ENCODE measurements at places on chromosomes 13 and 19.

DNA sequence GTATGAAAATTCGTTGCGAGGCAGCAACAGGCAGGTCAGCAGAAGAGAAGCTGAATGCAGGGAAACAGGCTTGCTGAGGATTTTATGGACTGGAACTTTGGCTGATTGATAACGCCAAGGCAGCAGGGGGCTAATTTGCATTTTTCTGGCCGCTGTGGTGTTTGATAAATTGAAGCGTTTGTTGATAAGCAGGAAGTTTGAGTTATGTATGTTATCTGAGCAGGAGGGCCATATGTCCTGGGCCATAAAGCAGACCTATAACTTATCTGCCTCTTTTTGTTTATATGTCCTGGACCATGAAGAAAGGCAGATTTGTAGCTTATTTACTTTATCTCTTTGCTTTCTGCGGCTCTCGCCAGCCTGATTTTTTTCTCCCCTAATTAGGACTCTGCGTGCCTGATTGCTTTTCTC, 65.9 kb downstream of the ZNF627 start:
- DNase-seq: no peak

DNA sequence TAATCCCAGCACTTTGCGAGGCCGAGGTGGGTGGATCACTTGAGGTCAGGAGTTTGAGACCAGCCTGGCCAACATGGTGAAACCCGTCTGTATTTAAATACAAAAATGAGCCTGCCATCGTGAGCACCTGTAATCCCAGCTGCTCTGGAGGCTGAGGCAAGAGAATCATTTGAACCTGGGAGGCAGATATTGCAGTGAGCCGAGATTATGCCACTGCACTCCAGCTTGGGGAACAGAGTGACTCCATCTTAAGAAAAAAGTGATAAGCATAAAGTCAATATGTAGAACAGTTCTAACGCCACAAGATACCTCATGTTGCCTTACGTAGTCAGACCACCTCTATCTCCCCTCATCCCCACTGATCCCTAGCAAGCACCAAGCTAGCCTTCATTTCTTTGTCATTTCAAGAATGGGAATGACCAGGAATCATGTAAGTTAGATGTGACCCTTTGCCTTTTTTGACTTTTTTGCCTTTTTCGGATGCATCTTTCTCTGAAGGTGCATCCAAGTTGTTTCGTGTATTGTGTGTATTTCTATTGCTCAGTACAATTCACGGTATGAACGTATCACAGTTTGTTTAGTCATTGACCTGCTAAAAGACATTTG, 6.4 kb downstream of the RPL21 start:
- no peak for DNase-seq

DNA sequence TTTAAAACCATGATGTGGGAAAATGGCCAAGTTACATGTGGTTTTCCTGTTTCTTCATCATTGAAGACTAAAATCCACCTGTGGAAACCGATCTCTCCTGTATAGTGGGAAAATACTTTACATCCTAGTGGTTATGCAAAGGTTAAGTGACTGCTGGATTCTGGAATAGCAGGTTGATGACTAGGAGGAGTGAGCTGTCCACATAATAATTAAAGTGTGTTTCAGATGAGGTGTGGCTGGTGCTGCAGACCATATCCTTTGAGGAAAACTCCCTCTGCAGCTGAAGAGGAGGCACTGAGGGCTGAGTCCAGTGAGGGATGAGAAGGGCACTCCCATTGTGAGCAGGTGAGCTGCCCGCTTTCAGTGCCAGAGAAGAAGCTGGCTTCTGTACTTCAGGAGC, 43.2 kb downstream of the DCLK1 start:
- no peak for DNase-seq

GRCh38 chr19:11223200-11223599, 16.2 kb upstream of the ANGPTL8 start:
- no peak for DNase-seq

DNA sequence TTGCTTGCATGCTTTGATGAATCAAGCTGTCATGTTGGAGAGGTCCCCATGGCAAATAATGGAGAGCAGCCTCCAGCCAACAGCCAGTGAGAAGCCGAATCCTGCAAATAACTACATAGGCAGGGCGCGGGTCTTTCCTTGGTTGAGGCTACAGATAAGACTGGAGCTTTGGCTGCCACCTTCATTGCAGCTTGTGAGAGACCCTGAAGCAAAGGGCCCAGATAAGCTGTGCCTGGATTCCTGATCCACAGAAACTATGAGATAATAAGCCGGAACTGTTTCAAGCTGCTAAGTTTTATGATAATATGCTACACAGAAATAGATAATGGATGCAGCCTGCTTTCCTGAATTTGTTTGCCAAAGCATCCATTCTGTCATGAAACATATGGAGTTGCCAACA, 257.0 kb downstream of the HS6ST3 start:
- no peak for DNase-seq

DNA sequence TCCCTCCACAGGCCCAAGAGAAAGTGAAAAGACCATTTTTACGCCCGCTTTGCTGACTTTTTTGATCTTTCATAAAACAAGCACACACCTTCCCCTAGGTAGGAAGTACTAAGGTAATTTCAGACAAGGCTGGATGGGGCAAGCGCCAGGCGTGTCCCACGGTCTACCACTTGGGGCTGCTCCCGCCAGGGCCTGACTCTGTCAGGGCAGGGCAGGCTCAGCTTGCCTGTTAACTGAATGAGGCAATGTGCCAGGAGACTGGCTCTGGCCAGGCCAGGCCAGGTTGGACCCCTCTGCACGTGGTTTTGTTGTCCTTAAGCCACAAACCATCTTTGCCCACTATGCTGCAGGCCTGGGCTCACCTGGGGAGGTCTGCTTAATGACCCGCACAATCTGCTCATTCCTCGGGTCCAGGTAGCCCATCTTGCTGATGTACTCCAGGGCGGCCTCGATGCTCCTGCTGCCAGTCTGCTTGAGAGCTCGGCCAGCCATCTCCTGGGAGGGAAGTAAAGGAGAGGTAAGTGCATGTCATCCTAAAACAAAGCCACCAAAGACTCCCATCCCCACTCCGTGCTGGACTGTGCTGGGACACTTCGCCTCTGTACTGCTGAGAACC, 70.4 kb downstream of the LATS2 start:
- no peak for DNase-seq

DNA sequence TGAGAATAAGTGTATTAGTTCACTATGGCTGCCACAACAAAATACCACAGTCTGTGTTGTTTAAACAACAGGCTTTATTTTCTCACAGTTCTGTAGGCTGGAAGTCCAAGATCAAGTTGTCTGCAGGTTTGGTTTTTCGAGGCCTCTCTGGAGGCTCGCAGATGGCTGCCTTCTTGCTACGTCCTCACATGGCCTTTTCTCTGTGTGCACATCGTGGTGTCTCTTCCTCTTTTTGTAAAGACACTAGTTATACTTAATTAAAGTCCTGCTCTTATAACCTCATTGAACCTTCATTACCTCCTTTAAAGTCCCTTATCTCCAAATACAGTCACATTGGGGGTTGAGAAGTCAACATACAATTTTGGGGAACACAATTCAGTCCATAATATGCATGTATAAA, 10.6 kb downstream of the CSNK1A1L start:
- DNase-seq: no peak

DNA sequence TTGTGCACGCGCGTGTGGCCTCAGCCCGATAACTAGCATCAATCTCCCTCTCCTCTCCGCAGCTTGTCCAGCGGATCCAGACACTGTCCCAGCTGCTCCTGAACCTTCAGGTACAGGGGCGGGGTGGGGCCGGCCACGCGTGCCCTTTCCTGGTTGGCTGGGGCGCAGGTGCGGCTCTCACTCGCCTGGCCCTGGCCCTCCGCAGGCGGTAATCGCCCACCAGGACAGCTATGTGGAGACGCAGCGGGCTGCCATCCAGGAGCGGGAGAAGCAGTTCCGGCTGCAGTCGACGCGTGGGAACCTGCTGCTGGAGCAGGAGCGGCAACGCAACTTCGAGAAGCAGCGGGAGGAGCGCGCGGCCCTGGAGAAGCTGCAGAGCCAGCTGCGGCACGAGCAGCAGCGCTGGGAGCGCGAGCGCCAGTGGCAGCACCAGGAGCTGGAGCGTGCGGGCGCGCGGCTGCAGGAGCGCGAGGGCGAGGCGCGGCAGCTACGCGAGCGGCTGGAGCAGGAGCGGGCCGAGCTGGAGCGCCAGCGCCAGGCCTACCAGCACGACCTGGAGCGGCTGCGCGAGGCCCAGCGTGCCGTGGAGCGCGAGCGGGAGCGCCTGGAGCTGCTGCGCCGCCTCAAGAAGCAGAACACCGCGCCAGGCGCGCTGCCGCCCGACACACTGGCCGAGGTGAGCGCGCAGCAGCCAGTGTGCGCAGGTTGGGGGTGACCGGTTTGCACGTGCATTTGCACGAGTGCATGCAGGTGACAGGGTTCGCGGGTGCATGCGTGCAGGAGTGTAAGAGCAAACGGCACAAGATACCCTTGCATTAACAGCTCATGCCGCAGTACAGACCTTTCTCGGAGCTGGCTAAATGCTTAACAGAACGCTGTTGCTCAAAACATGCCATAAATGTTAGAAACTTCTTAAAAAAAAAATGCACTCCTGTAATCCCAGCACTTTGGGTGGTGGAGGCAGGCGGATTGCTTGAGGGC, 21.5 kb downstream of the PEX11G start:
- no peak for DNase-seq

GRCh38 chr13:43537124-43537523, 249.6 kb downstream of the ENOX1 start:
- DNase-seq: no peak

DNA sequence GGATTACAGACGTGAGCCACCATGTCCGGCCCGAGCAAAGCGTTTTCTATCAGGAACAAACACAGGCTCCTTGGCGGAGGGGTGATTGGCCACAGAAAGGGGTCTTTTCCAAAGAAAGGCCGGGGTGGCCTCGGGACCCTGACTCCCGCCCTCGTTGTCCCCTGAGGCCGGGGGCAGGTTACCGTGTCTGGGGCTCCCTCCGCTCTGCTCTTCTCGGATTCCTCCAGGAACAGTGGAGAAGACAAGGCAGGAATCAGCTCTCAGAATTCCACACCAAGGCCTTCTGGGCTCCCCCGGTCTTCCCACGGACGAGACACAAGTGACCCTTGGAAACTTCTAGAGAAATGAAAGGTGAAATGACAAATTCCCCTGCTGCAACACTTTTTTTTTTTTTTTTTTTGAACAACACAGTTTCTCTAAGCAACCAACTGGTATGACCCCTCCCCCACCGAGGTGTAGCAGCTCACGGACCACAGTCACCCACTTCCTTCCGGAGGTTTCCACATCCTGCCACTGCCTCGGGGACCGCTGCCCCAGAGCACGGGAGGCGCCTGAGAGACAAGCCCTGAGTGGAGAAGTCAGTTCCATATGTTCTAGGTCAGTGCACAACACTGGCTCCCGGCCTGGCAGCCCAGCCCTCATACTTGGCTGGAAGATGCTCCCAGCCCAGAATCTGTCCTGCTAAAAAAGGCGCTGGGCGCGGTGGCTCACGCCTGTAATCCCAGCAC, 11.0 kb downstream of the MOB3A start:
- DNase-seq: peak; percentile 98

GRCh38 chr19:38076337-38076736, 147.7 kb downstream of the DPF1 start:
- no peak for DNase-seq

- DNase-seq: no peak
Observed at GRCh38 chr19:41324921-41325639, 15.1 kb downstream of the CCDC97 start.

- DNase-seq: no peak
Observed at GRCh38 chr13:68076046-68076445, 845.9 kb upstream of the PCDH9 start.

DNA sequence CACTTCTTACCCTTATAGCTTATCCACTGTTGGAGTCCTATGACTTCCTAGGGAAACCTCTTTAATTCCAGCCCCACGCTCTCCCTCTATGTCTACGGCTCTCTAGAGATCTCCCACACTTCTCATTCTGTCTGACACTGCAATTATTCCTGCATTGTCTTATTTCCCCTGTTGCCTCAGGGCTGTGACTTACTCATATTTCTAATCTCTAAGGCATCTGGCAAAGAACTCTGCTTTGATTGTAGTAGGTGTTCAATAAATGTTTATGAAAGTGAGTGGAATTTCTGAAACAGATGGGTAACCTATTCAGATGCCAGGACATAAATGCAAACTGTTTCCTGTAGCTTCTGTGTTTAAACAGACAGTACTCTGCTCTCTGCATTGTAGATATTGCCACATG, 102.4 kb upstream of the SERTM1 start:
- no peak for DNase-seq

DNA sequence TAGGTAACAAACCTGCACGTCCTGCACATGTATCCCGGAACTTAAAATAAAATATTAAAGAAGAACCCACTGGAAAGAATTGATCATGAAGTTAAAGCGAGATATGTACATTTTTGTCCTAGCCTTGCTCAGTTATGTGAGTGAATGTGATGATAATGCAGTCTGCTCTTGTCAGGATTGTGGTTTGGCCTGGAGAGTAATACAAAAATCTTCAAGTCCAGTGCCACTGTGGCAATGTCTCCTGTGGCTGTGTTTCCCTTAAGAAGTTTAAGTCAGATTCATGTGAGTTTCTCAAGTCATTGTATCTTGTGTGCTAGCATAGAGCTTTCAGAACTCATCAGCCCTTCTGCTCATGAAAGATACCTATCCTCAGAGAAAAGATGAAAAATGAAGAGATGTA, 18.0 kb upstream of the ITGBL1 start:
- no peak for DNase-seq

- DNase-seq: no peak
Observed at GRCh38 chr13:103097366-103097928, 31.2 kb upstream of the SLC10A2 start.

GRCh38 chr19:9324584-9324962, 594 bp downstream of the ZNF559 start:
- DNase-seq: no peak

GRCh38 chr19:6034512-6034911, 56.6 kb upstream of the RANBP3 start:
- no peak for DNase-seq

DNA sequence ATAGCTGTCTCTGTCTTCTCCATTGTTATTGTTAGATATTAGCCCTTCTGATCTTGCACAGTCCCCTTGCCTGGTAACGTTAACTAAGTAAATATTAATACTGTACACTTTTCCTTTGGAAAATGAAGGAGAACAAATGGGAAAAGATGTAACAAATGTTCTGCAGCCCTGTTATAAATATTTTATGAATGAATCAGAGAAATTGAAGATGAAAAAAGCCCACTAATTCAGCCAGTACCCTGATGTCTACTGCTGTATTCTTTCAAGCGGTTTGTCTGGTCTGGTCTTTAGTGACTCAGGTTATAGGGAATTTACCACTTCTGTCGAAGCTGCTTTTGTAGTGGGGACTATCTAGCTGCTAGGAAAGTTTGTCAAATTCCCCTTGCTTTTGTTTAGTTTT, 121.0 kb downstream of the COG6 start:
- DNase-seq: no peak

DNA sequence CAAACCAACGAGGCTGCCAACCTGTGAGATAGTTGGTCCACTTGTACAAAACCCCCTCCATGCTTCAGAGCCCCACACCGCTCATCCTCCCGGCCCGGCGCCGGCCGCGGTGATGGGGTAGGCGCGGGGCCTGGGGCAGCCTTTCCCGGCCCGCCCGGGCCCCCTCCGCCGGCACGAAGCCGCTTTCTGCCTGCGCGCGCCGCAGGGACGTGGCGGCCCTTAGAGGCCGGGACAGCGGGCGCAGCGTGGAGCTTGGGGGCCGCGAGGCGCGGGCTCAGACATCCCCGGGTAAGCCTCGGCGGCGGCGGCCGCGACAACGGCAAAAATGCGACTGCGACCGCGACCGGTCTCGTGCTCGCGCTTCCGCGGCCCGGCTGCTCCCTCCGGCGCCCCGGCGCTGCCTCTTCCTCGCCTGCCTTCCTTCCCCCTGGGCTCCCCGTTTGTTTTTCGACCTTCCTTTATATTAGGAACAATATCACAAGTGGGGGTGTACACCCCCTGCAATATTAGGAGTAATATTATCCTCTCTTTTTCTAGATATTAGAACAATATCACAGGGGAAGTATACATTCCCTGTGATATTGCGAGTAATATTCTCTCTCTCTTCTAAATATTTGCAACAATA, 53.9 kb upstream of the CEACAM21 start:
- no peak for DNase-seq

All from GF-D8 (cell line).